ENCODE measurements at places on chromosomes 16 and 17.
A peak's percentile ranks its signal among the peaks of the same experiment; 100 is the strongest.

DNA sequence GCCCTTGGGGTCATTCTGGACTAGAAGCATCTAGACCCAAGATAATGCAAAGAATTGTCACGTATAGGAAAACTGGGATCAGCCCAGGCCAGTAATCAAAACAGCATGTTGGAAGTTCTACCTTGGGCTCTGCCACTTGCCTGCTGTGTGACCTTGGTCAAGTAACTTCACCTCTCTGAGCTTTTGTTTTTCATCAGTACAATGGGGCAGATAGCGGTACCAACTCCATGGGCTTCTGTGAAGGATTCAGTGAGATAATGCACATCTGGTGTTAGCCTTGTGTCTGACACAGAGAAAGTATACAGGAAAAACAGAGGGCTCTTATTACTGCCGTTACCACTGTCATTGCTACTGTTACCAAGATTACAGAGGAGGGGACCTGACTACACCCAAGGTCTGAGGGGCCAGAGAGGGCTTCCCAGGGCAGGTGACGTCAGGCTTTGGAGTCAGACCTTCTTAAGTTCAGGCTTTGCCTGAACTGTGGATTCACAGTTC lies 24.6 kb downstream of the CMIP start:
- H3K4me3 ChIP-seq, result no peak overlapping the region
- peaks cover 4% of the 10 kb centered on the region for H3K4me1 ChIP-seq
- no peak for DNase-seq
- no peaks in the 10 kb centered on the region for H3K36me3 ChIP-seq

DNA sequence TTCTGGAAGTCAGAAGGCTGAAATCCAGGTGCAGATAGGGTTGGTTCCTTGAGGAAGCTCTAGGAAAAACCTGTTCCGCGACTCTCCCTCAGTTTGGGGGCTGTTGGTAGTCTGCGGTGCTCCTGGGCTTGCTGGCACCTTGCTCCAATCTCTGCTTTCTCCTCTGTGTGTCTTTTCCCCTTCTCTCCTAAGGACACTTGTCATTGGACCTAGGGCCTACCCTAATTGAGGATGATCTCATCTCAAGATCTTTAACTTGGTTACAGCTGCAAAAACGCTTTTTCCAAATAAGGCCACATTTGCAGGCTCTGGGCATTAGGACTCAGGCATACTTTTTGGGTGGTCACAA lies 12.9 kb upstream of the CACNG4 start:
- H3K4me3 ChIP-seq, result no peak overlapping the region
- no peak overlapping the region for H3K27ac ChIP-seq
- no peak for DNase-seq
- H3K27me3 ChIP-seq, result no peaks in the 10 kb centered on the region

GRCh38 chr17:29582772-29583171 lies 6.7 kb downstream of the GIT1 start:
- H3K4me1 ChIP-seq, result peaks cover 7% of the 10 kb centered on the region
- H3K4me3 ChIP-seq, result no peak overlapping the region
- no peak overlapping the region for H3K27ac ChIP-seq
- H3K36me3 ChIP-seq, result no peaks in the 10 kb centered on the region
- H3K27me3 ChIP-seq, result no peaks in the 10 kb centered on the region
- peak; percentile 37 for DNase-seq

DNA sequence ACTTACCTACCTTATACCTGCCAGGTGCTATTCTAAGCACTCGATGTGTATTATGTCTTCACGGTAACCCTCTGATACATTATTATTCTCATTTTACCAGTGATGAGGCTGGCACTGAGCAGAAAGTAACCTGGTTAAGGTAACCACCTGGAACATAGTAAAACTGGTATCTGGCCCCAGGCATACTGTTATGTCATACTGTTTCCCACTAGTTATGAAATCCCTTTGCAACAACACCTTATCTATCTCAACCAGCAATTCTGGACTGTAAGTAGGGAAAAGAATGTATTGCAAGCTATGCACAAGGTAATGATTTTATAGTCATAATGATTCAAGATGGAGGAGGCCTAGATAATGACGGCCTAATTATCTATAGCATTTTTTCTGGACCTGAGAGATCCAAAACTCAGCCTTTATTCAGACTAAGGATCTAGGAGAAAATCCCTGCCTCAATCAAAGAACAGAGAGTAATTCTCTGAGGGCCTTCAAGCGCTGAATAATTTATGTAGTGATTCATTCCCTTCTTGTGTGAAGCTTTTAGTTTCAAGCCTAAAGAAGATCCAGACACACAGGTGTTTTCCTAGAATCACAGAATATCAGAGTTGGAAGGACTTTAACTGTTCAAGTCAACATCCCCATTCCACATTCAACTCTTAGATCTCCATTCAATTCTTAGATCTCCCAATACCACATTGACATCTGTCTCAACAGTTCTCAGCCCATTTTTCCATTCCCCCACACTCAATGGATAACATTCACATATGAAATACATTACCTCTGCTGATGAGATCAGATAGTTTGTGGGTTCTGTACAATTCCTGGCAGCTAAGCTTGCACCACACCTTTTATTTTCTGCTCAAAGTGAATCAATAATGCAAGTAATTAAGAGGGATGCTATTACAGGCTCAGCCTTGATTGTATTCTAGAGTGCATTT lies 14.9 kb upstream of the MMD start:
- H3K27ac ChIP-seq, result no peak overlapping the region
- no peaks in the 10 kb centered on the region for H3K27me3 ChIP-seq
- H3K4me3 ChIP-seq, result no peak overlapping the region
- H3K4me1 ChIP-seq, result no peaks in the 10 kb centered on the region

DNA sequence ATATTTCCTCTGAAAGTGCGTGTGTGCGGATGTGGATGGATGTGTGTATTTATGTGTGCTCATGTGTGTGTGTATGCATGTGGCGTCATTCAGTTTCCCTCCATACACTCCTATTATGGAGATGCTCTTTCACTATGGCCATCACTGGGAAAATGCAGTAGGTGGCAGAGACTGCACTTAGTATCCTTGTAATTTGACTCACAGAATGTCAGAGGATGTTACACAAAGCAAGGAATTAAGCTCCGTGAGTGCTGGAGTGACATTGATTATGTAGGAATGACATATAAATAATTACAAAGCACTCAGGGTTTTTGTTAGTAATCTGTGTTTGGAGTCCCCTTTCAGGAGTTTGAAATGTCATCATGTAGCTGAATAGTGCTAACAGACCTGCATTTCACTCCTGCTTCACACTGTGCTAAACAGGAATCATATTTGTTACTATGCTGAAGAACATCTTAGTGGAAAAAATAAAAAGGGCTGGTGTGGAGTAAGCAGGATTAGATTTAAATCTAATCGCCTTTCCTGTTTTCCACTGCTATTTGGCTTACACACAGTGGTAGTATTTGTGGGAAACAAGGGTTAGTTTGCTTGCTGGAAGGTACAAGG lies 59.6 kb downstream of the HS3ST4 start:
- no peak overlapping the region for H3K27ac ChIP-seq
- H3K4me1 ChIP-seq, result no peaks in the 10 kb centered on the region
- no peak overlapping the region for H3K4me3 ChIP-seq
- no peaks in the 10 kb centered on the region for H3K27me3 ChIP-seq
- no peaks in the 10 kb centered on the region for H3K36me3 ChIP-seq

DNA sequence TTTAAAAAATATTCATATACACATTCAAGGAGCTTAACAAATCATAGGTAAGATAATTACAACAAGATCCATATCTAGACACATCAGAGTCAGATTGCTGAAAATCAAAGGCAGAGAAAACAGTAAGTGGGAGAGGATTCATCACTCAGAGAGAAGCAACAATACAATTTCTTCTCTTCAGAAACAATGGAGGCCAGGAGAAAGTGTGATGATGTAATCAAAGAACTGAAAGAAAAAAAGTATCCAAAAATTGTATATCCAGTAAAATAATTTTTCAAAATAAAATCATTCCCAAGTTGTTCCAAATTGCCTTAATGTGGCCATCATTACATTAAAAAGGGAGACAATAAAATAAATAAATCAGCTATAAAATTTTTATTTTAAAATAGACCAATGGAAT lies 17.7 kb upstream of the ABCA6 start:
- no peaks in the 10 kb centered on the region for H3K27me3 ChIP-seq
- H3K4me1 ChIP-seq, result no peaks in the 10 kb centered on the region
- no peak for DNase-seq
- no peak overlapping the region for H3K4me3 ChIP-seq

DNA sequence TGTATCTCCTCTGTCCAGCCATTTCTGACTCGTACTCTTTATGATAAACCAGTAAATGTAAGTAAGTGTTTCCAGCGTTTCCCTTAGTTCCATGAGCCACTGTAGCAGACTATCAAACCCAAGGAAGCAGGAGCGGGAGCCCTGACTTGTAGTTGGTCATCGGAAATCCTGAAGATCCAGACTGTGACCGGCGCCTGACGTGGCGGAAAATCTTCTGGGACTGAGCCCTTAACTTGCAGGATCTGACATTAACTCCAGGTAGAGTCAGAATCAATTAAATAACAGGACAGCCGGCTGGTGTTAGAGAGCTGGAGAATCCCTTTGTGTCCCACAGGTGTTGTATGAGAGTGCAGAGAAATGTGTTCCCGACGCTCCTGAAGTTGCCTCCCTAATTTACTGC lies 4.0 kb downstream of the GLOD4 start:
- H3K27ac ChIP-seq, result no peak overlapping the region
- H3K4me3 ChIP-seq, result no peak overlapping the region
- H3K27me3 ChIP-seq, result no peaks in the 10 kb centered on the region
- H3K4me1 ChIP-seq, result peaks cover 6% of the 10 kb centered on the region
- DNase-seq, result no peak
